GM03348 (cell line): ENCODE measurements at places on chromosomes 5 and 9.

DNA sequence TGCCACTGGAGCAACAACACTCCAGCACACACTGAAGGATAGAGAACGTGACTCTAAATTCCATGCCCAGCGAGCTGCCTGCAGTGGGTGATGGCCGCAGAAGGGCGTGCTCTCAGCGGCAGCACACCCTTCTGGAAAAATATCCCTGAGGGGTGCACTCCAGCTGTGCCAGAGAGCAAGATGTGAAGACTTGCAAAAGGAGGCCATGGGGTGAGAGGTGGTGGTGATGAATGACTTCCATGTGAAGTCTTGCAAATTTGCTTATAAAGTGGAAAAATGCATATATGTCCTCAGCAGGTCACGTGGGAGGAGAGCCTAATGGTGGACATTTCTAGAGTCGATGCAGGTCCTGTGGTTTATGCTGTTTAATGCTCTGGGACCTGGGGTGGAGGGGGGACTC lies 39.8 kb upstream of the COL5A1 start:
- no peak for DNase-seq

DNA sequence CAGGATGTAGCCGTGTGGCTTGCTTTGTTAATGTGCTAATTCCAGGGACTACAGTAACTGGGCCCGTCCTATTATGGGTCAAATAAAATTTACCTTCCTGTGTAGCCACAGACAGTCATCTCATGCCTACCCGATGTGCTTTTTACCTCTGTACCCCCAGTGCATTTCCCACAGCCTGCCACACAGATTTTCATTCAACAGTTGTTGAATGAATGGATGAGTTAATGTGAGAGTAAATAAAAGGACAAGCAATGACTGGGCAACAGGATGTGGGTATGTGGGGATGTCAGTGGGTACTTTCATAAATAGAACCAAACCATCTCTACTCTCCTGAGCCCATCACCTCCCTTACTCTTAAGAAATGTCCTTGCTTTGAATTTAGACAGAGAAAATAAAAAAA lies 441.2 kb upstream of the ZNF462 start:
- DNase-seq: no peak

- no peak for DNase-seq
Observed at GRCh38 chr5:95647886-95648860, 1.6 kb downstream of the RFESD start.

DNA sequence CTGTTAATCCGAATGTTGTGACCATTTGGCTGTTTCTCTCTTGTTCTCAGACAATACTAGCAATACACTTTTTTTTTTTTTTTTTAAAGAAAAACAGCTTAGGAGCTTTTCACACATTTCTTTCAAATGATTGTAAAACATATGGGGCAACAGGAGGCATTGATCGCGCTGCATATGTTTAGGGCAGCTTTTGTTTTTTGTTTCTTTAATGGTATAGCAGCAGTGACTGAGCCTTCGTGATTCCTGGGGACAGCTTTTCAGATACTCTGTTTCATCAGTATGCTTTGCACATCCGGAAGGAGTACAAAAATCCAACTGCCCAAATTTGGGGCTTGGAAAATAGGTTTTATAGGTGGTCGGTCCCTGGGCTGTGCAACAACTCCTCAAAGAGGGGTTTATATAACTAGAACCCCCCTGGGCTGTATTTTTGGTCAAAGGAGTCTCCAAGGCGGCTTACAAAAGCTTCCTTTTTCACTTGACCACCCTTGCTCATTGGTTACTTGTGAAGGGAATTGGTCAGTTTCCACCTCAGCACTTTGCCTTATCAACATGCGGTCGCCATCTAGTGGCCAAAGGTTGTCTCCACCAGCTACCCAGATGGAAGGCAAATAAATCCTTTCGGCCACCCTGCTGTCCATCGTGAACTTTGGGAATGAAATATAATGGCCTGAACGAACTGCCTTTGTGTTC lies 91.8 kb downstream of the PDE6A start:
- peak; percentile 84 for DNase-seq

DNA sequence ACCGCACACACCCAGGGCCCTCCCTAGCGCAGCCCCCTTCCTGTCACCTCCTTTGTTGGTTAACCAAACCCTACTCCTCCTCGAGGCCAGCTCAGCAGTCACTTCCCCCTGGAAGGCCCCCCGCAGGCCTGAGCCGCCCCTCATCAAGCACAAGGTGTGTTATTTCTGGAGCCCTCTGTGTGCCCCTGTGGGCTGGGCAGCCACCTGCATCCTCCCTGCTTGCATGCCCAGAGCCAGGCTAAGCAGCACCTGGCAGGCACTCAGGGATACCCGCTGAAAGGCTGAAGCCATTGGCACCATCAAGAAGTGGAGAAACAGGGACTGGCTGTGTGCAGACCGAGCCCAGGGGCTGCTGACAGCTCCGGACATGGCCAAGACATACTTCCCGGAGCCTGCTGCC lies 121.8 kb downstream of the ZNF354C start:
- no peak for DNase-seq

- DNase-seq: no peak
Observed at GRCh38 chr5:137706841-137707240, 29.0 kb downstream of the KLHL3 start.

DNA sequence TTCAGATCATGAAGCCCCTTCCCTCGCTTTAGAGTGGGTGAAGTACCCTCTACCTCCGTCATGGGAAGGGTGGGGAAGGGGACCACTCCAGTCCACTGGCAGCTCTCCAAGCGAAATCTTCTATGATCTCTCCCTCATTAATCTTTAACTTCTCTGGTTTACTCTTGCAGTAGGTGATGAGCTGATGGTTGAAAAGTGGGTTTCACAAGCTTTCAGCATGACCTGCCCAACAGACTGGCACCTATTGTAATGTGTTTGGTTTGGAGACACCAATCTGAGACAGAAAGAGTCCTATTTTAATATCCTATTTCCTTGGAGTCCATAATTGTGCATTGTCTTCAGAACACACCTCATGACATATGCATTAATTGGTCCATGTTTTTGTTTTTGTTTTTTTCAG lies 70.8 kb upstream of the TGFBR1 start:
- DNase-seq: no peak

GRCh38 chr9:125387861-125388524 lies 126.4 kb downstream of the GAPVD1 start:
- no peak for DNase-seq

DNA sequence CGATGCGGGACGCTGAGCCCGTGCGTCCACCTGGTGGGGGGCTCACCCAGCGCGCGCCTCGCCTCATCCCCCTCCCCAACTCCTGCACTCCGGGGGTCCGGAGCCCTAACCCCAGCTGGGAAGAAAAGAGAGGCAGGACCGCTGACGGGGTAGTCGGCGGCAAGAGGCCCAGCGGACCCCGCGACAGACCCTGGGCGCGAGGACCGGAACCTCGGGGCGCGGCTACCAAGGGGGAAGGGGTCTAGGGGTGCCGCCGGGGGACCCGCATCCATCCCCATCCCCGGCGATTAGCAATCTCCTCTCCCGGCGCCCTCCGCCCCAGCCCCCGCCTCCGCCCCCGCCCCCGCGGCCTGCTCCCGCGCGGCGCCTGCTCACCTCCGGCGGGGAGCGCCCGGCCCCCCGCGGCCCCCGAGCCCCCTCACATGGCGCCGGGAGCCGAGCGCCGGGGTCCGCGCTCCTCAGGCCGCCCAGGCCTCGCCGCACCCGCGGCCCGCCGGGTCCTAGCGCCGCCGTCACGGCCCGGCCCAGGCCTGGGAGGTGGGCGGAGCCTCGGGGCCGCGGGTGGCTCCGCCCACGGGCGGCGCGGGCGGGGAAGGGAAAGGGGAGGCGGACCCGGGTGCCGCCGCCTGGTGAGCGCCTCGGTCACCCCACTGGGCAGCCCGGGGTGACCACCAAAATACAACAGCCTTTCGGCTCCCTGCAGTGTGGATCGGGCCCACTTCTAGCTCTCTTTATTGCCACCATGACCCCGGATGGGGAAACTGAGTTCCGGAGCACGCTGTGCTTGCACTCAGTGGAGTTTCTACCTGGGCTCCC lies at the start of gene ST6GALNAC6:
Gene ST6GALNAC6, minus strand, starts transcription at position 476 of the 816 bp plus-strand sequence. CDS start 1,622 bp downstream, outside the sequence.
- peak; percentile 97 for DNase-seq

GRCh38 chr9:128716581-128717254 lies 7.2 kb downstream of the ZDHHC12 start:
- no peak for DNase-seq

DNA sequence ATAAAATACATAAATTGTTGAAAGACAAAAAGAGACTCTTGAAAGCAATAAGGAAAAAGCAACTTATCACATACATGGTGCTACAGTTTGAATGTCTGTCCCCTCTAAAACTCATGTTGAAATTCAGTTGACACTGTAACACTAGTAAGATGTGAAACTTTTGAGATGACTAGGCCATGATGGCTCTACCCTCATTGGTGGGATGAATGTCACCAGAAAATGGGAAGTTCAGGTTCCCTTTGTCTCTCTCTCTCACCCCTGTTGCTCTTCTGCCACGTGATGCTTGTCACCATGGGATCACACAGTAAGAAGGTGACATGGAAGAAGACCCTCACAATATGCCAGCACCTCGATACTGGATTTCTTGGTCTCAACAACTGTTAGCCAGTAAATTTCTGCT lies 50.3 kb upstream of the SPTLC1 start:
- no peak for DNase-seq

DNA sequence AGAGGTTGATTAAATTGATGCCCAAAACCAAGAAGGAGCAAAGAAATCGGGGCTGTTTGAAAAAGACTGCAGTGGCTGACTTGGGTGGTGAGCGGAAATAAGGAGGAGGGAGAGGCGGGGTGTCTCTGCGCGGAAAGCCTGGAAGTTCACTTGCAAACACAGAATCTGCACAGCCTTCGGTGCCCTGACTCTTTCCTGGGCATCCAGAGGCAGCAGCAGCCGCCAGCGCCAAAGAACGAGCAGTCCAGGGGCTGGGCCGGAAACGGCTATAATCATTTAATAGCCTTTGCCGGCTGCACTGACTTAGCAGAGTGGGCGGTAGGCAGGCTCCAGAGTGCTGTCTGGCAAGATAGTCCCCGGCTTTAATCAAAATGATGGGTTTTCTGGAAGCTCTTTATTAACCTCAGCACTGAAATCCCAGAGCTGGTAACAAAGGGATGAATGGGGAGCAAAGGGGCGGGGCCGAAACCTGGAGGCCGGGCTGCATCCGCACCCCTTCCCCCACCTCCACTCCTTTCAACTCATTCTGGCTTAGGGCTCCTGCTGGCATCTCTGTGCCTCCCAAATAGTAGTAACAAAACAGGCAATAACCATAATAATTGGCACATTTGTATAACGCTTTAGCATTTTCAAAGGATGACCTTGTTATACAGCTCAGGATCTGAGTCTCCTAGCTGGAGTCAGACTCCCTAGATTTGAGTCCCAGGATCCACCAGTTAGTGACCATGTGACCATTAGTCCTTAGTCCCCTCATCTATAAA lies 35.7 kb downstream of the PCDHAC2 start:
- DNase-seq: peak; percentile 10

DNA sequence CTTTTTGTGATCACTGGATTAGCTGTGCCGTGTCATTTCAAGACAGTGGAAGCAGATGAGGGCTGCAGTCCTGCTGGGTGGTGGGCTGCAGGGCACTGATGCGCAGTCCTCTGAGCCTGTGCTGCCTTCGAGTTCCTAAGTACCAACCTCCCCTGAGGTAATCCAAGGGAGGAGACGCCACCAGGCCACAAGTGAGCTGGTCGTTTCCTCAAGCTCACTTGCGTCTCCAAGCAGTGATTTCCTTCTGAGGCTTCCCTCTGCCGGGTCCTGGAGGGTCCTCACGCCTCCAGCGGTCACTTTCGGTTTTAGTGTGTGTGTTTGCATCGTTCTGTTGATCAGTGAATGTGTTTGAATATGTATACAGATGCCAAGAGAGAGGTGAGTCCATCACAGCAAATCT lies 115.7 kb downstream of the TRIO start:
- no peak for DNase-seq

DNA sequence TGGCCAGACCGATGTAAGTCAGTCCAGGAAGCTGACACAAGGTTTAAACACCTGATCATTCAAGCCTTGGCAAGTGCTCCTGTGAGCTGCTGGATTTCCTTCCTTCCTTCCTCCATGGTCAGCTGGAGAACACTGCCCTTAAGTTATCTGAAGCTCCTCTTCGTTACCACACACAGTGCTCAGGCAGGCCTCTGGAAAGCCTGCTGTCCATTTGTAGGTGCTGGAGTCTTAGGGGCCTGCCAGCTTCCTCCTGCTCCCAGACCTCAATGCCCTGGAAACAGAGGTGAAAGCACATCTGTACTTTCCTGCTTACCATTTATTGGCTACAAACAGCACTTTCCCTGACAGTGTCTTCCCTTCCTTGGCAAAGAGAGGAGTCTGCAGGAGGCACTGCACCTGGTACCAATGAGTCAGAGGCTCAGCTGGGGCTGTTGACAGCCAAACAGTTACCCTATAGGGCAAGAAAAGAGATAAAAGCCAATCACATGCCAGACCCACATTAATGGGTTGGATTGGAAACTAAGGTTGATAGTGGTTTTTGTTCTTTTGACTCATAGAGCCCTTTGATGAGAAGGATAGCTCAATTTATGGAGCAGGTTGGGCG lies 72.6 kb upstream of the PUM3 start:
- DNase-seq: no peak

GRCh38 chr5:9421884-9422283 lies 124.0 kb downstream of the SEMA5A start:
- DNase-seq: no peak

- DNase-seq: no peak
Observed at GRCh38 chr5:42514754-42515153, 91.5 kb downstream of the GHR start.

DNA sequence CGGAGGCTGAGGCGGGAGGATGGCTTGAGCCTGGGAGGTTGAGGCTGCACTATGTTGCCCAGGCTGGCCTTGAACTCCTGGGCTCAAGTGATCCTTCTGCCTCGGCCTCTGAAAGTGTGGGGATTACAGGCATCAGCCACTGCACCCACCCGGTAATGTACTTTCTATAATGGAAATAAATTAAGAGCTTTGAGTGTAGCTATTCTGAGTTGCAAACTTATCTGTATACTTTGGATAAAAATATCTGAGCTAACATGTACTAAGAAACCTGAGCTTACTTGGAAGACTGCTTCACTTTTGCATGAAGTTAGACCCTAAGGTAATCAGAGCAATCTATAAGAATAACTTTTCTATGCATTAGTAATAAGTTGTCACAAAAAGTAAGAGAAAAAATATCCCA lies 50.0 kb downstream of the UNC13B start:
- no peak for DNase-seq

DNA sequence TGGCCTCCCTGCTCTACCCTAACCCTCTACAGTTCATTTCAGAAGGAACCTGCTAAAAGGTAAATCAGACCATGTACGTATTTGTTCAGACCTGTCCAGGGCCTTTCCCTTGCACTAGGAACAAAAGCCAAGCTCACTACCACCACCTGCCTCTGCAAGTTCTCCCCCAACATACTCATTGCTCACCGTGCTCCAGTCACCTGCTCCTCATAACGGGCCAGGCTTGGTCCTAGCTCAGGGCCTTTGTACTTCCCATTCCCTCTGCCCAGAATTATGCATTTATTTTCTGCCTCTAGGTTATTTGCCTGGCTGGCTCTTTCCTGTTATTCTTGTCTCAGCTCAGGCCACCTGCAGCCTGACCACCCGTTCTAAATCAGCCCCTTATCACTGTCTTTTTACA lies 4.8 kb upstream of the FGF1 start:
- DNase-seq: no peak

DNA sequence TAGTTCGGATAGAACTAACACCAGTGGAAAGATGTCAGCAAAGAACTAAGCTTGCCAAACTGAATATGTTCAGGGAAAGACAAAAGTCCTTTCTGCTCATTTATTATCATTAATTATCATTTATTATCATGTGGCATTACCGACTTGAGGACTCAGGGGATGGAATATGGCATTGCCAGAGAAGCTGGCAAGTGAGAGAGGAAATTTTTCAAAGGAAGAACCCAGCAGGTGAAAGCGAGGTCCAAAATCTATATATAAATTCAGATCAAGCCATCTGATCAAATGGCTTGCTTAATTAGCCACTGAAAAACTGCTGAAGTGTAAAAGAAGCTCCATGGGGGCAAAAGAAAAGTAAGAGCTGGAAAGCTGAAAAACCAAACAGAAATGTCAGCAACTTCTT lies 1049.6 kb upstream of the SEMA6A start:
- no peak for DNase-seq
